ENCODE measurements at places on chromosomes 12 and 14.

DNA sequence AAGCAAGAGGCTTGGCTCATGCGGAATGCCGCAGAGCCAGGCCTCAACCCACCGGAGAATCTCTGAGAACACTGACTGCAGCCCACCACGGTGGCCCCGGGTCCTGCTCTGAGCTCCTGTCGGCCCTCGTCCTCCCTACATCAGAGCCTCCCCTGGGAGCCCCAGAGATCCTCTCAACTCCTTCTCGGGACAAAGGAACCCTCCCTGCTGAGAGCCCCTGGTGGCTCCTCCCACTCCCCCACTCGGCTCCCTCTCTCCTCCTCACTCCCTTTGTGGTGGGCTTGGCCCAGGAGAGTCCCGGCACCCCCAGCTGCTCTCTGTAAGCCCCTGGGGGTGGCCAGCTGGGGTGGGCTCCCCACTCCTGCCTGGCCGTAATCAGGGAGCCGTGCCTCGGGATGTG, 11.1 kb upstream of the INF2 start:
- no peak for DNase-seq

GRCh38 chr12:24404086-24404815, 454.8 kb upstream of the SOX5 start:
- DNase-seq = no peak

GRCh38 chr12:68809190-68810026, 1.4 kb downstream of the MDM2 start:
- DNase-seq = no peak

- DNase-seq = no peak
Measured at GRCh38 chr14:83842547-83842946, 1687.4 kb upstream of the FLRT2 start.

GRCh38 chr12:11133816-11134215, 628 bp downstream of the TAS2R30 start:
- no peak for DNase-seq

DNA sequence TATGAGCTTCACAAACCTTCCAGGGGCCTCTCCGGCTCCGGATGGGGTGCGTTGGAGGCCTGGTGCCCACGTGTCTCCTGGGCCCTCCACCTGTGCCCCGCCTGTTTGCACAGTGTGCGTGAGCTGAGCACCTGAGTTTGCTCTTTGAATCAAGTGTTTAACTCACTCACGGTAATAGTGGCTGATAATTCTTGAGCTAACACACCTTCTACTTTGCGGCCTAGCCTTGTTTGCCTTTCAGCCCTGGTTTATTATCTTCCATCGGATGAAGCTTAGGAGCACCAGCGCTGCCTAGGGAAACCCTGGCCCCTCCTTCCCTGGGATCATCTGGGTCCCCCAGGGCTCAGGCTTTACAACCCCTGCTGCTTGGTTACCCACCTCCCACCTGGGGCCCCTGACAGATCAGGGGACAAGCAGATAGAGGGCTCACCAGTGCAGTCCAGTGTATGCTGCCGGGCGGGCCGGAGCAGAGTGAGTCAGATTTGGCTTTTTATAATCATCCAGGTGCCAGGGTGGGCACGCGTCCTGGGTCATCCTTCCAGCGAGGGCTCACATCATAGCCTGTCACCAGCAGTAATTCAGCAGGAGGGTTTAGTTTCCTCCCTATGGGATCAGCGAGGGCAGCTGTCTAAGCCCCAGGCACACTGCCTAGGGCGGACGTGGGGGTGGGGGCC, 62.8 kb upstream of the RFLNA start:
- DNase-seq = no peak

DNA sequence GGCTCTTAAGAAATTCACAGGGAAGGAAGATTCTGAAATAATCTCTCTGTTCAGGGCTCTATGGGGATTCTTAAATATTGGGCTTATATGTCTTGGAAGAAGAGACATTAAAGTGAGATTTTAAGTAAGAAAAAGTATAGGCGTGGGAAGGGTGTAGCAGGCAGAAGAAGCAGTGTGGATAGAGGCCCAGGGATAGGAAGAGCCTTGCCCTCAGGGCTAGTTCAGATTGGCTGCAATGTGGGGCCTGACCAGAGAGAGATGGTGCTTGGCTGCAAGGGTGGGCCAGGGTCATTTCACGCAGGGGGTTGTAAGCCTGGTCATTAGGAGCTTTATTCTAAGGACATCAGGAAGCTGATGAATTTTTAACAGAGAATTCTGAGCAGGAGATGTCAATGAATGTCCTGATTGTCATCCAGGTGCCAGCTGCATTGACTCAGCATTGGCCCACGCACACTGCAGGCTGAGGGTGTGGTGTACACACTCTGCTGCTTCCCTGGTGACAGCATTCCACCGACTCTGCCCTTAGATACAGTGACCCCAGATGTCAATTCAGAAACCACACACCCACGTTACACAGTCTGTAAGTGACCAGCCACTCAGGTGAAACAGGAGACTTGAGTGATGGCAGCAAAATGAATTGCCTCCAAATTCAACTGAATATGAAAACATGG, 582.5 kb downstream of the NRXN3 start:
- DNase-seq = no peak

GRCh38 chr14:23143911-23144310, 24.9 kb upstream of the CEBPE start:
- DNase-seq = no peak

GRCh38 chr12:27025116-27025515, 2.8 kb downstream of the MED21 start:
- DNase-seq = no peak

DNA sequence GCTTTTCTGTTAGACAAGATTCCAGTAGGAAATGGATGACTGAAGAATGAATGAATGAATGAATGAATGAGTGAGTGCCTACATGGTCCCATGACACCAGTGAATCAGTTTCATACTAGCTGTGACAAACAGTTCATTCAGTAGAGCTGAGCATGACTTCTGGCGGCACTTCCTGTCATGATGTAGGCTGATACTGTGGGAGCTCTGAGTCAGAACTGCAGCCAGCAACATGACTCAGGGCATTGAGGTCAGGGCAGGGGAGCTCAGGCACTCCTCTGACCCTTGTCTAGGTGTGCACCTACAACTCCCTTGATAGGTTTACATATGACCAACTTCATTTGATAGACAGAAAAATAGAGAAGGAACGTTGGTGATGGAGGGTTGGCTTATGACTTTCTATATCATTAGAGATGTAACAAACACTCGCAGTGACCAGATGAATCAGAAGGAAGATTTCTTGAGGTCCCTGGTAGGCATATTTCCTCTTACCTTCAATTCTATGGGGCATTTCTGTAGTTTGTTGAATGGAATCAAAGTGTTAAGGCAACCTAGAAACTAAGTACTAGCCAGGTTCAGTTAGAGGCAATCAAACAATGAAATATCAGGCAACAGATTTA, 139.3 kb upstream of the ARHGAP5 start:
- peak; percentile 9 for DNase-seq

DNA sequence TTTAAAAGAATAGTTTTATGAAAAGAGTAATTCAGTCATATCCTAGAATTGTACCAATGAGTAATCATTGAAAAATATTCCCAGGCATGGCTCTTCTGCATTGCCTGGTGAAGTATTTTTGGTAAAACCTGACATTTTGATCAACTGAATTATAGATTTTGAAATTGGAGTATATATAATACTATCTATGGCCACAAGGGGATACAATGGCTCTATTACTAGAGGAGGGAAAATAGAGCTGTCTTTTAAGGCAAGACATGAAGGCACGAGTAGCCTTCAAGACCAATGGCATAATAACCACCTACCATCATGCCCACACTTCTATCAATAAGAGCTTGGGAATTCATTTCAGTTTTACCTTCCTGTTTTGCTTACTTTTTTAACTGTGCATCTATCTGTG, 1241.4 kb upstream of the TMEM132C start:
- DNase-seq = no peak

DNA sequence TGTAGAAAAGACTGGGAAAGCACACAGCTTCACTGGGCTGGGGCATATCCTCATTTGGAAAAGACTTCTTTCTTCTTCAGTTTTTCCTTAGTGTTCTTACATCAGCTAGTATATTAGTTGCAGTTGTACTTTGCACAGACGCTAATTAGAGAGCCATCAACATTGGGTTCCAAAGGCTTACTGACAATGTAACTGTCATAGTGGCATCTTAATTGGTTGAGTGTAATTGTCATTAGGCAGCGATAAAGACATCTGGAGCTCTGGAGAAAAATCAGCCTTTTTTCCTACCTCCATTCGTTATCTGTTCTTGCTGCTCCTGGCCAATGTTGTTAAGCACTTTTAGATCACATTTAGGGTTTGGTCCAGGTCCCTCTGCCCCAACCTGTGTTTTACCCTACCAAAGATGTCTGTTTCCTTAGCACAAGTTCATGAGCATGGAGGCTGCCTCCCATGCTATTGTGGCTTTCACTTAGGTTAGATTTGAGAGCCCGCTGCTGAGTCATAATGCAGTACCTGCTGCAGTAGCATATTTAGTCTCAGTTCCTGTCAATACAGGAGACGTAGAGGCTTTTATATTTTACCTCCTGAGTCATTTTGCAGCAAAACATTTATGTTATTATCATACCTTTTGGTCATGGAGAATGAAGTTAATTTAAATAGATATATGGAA, 49.2 kb downstream of the FBXW8 start:
- no peak for DNase-seq

- DNase-seq = no peak
Measured at GRCh38 chr14:57875296-57875695, 9.4 kb upstream of the SLC35F4 start.

GRCh38 chr12:52444647-52445595, 7.0 kb downstream of the KRT6B start:
- DNase-seq = no peak

GRCh38 chr14:101717663-101718490, 43.6 kb upstream of the PPP2R5C start:
- no peak for DNase-seq
